ENCODE measurements at places on chromosomes 5 and 9.

- DNase-seq, result no peak
Measured at GRCh38 chr5:36478646-36479317, 127.6 kb upstream of the SLC1A3 start.

DNA sequence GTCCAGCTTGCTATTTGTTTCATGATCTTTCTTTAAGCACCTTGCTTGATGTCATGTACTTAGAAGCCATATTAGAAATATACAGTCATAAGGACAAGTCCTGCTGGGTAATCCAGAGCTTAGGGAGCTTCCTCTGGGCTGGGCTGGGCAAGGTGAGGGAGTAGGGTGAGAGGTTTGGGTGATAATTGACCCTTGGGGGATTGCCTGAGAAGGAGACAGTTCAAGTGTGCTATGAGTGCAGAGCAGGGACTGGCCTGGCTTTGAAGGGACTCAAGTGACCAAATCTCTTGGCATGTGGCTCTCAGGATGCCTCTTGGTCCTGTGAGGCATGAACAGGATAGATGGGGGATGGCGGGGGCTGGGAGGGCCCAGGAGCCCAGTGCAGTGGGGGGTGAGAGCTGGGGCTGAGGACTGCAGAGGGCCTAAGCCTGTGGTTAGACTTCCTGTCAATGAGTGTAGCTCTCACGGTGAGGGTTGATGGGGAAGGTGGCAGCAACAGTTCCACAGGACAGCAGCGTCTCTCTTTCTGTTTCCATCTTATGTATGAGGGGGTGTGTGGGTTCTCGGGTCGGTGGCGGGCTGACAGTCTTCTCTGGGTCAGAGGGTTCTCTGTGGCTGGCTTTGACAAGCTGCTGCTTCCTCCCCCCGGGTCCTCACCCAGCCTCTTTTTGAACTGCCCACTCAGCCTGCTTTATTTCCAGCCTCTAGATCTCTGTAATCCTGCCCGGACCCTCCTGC lies 53.5 kb downstream of the RGS3 start:
- no peak for DNase-seq

DNA sequence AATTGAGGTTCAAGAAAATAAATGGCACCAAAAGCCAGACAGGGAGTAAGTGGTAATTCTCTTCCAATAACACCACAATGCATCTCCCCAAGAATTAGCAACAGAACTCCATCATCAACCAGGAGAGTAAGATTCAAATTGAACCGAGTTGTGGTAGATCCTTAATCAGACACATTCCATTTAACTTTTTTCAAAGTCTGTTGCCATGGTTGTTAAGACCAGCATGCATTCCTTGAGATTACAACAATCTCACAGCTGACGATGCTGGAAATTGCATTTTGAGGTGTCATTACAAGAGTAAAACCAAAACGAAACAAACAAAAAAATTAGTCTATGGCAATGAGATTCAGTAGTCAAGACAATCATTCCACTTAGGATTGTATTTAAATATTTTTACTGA lies 78.9 kb upstream of the ZNF462 start:
- DNase-seq, result no peak

- DNase-seq, result no peak
Measured at GRCh38 chr5:66932457-66932856, 264.1 kb downstream of the CD180 start.

- DNase-seq, result no peak
Measured at GRCh38 chr9:105510024-105510423, 47.9 kb upstream of the FKTN start.

GRCh38 chr5:22596404-22596970 lies 256.7 kb downstream of the CDH12 start:
- DNase-seq, result no peak

DNA sequence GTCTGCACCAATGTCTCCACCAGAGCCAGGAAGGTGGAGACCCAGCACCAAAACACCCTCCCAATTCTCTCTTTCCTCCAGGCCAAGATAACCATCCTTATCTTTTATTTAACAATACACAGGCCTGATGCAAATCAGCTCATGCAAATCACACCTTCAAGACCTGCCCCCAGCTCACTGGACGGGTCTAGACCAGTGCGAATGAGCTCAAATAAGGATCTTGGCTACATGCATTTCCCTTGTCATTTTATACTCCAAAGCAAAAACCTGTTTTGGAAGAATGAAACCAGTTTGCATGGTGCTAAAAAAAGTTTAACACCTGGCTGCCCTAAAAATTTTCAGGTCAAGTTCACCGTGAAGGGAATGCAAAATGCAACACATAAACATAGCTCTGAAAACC lies 31.9 kb upstream of the DAPK1 start:
- DNase-seq, result no peak

DNA sequence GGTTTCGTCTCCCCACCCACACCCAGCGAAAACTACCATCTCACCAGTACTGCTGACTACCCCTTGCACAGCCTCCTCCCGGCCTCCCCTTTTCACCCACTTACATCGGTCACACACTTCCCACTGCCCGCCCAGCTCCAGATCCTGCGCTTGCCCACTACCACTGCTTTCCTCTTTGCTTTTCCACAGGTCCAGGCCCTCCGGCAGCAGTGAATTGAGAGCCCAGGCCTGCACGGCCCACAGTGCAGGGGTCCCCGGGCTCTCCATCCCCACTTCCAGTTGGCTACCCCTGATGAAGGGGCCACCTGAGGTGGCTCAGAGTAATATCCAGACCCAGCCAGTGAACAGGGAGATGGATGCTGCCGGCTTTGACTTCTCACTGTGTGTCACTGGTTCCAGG lies 120.2 kb upstream of the FSTL4 start:
- DNase-seq, result no peak

DNA sequence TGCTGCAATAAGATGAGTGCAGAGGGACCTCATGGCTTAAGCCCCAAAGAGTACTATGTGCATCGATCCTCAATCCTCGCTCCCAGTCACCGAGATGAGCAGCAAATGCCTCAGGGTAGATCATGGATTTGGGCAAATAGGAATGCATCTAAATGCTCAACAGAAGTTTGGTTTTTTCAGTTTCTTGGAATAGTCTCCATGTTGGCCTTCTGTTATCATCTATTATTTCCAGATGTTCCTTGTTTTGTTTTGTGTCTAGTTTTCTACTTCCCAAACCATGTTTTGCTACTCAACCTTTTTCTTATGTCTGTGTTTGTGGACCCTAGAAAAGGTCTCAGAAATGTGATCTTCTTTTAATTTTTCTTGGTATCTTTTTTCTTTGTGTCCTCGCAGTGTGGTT lies 43.5 kb upstream of the RASGRF2 start:
- no peak for DNase-seq

Measured in nucleus accumbens (tissue), 56 donors.